Neural crest cell (in vitro differentiated cells): ENCODE measurements at places on chromosomes 13 and 19.

GRCh38 chr13:110913322-110914080 is 1.4 kb downstream of the ANKRD10 start:
- no peak for DNase-seq

GRCh38 chr13:44429311-44429710 is 55.7 kb downstream of the SERP2 start:
- DNase-seq: no peak

DNA sequence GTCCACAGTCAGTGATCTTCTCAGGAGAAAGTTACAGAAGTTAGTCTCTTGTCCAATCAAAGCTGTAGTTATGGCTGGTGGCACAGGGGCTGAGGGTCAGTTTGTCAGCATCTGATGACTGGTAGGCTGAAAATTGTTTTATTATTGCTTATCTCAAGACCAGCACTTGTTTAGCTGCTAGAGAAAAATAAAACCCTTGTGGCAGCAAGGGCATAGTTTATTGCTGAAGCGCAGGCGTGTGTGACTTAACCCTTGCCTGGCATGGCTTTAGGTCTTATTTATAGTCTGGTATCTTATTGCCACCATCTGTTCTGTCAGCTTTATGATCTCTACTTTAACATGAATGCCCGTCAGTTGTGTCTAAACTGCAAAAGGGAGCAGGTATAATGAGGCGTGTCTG is 154.7 kb downstream of the USP12 start:
- no peak for DNase-seq

- no peak for DNase-seq
Measured at GRCh38 chr13:20128459-20128931, 32.4 kb downstream of the GJA3 start.

DNA sequence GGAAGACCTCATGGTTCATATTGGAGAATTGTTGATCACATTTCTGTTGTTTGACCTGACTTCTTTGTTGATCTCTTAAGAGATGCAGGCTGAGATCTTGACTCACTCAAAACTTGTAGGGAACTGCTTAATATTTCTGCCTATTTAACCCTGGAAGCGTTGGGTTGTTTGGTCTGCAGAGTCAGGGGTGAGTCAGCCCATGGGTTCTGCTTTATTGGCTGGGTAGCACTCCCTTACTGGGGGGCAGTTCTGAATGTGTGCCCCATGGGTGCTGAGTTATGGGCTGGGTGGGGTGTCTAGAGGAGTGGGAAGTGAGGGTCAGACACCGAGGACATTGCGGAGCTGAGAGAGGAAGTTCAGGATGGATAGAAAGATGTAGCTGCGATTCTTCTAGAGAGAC is 87.9 kb downstream of the LRCH1 start:
- no peak for DNase-seq

DNA sequence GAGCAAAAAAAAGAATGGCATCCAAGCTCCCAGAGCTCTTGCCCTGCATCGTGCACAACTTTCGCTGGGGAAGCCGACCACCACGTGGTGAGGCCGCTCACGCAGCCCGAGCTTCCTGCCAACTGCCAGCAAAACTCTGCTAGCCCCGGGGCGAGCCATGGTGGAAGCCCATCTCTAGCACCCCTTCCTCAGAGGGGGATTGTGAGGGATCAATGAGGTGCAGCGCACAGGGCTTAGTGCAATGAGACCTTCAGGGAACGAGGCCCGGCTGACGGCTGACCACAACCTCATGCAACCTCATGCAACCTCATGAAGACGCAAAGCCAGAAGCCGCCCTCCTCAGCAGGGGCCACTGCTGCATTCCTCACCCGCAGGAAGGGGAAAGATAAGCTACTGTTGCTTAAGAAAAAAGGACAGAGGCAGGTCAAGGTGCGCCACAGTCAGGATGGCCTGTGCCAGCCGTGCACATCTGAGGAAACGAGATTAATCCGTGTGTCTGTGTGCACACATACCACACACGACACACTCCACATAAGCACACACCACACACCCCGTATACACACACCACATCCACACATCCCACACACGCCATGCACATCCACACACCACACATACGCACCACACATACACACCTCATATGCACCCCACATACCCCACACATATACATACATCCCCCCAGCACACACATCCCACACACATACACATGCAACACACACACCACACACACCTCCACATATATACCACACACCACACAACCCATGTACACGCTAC is 9.6 kb downstream of the HSPBP1 start:
- no peak for DNase-seq

- DNase-seq: no peak
Measured at GRCh38 chr19:19540064-19540714, 2.1 kb downstream of the CILP2 start.

GRCh38 chr13:113853518-113854237 is 10.2 kb downstream of the GAS6 start:
- DNase-seq: no peak

- no peak for DNase-seq
Measured at GRCh38 chr13:99056381-99057014, 78.6 kb upstream of the DOCK9 start.

DNA sequence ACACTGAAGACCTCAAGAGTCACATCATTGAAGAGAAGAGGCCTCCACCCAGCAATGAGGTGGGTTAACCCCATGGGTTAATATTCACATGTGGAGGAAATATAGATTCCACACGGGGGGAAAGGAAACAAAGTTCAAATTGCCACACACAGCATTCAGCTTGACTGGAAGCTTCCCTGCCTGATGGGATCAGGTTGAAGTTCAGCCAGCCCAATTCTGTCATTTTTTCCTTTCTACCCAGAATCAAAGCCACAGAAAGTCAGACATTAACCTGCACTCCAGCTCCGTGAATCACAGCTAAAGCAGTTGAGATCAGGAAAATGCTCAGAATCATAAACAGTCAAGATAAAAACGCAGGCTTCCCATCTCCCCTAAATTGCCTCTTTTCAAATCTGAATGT is 208.7 kb upstream of the OBI1 start:
- DNase-seq: no peak
